ENCODE measurements at places on chromosomes 4 and X.
A peak's percentile ranks its signal among the peaks of the same experiment; 100 is the strongest.

DNA sequence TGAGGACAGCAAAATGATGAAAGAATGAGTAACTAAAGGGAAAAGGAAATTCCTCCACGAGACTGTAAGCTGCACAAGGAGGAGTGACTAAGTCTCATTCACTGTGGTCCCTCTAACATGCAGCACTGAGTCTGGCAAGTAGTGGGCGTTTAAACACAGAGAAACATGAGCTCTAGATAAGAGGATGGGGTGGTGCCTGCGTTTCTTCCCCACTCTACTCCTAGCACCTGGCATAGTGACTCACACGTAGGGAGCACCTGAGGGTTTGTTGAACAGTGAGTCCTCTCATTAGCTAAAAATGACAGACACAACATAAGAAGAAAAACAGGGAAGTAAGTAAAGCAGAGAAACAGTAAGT lies 105.8 kb upstream of the CBR4 start:
- peak; percentile 31 for DNase-seq

- no peak for DNase-seq
These were observed 72.2 kb downstream of the COMMD8 start for GRCh38 chr4:47391256-47391655.

- no peak for DNase-seq
These were observed 40.0 kb downstream of the MOSPD2 start for GRCh38 chrX:14913241-14913640.

- no peak for DNase-seq
These were observed 73.1 kb upstream of the SORBS2 start for GRCh38 chr4:185885075-185885474.

DNA sequence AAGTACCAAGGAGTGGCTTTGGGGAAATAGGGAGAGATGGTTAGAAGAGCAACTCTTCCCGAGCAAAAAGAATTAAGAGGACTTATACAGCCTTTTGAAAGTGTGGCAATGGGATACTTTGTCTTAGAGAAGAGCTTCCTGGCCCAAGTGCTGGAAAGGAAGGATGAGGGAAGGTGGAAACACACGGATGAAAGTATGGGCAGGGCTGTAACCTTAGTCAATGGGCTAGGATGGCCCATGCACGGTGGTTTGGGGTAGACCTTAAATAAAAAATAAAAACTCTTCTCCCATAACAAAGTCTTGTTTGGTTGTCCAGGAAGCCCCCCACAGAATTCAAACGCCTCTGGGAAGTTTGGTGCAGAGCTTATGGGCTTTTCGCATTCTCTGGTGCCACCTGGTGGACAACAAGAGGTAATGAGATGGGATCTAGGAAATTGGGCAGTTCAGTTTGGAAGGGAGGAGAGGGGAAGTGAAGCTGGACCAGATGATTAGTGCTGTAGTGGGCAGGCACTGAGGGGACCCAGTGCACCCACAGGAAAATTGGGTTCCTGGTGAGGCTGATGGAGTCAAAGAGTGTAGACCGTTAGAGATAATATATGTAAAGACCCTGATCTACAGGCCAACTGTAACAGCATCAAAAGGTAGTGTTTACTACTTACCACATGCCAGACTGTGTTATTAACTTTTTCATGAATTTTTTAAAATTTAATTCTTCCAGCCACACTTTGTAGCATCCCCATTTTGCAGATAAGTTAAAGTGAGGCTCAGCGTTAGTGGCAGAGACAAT lies 13.8 kb upstream of the ENOX2 start:
- peak; percentile 1 for DNase-seq

- DNase-seq, result no peak
These were observed 755.5 kb downstream of the GLUD2 start for GRCh38 chrX:121802881-121803412.

- no peak for DNase-seq
These were observed 238.2 kb downstream of the MGST2 start for GRCh38 chr4:139903845-139904244.

- DNase-seq, result no peak
These were observed 100.5 kb downstream of the CLNK start for GRCh38 chr4:10584042-10584441.

DNA sequence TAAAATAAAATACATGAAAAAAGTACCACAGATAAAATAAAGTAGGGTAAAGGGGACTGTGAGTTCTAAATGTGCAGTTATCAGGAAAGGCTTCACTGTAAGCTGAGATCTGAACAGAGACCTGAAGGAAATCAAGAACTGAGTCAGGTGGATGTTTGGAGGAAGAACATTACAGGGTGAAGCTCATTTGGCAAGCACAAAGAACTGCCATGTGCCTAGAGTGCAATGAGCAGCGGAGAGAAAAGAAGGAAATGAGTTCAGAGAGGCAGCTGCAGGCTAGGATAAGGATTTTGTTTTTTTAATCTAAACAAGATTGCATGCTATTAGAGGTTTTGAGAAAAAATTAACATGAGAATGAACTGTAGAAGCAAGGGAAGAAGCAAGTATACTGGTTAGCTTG lies 373.1 kb downstream of the STPG2 start:
- no peak for DNase-seq

DNA sequence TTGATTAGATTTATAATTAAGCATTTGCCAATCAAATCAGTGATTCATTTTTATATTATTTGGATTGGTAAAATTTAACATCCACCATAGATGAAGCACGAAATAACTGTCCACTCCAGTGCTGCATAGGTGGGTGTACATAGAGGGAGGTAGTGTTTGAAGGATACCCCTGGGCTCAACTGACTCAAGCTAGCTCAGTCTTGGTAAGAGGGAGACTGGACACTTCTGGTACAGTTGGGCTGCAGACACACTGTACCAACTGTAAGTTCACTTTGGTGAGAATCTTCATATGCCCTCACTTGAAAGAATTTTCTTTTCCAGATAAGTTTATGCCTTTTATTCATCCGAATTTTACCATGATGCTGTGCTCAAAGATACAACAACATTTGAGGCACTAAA lies 48.6 kb upstream of the UGT2B15 start:
- DNase-seq, result no peak

DNA sequence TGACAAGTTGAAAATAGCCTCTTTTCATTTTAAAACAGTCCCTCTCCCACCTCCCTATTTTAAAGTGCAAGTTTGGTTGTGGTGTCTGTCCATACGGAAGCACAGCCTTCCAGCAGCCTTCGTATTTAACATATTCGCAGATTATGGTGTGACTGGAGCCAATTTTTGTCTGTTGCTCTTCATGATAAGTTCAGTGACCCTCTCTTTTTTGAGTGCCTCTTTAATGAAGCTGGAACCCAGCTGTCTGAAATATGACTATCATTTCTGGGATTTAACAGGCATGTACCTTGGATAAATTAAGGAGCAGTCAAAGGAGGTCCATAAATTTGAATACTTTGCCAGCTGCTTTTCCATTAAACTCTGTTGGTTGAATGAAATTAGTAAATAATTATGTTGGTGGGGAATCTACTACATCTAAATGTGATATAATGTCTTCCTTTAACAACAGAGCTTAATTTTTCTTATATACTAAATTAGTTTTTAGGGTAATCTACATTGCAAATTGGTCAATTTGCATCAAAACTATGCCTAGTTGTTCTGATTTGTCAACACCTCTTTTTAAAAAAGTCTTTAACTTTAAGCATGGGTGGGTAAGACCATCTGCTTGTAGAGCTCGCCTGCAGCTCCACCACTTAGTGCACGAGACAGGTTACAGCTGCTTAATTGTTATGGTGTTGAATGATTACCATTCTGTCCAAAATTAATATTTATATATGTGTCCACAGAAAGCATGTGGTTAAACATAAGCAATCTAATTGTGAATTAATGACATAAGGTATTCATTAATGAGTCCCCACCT lies 216.6 kb downstream of the DCTD start:
- DNase-seq, result no peak

- no peak for DNase-seq
These were observed 191.2 kb downstream of the RRAGB start for GRCh38 chrX:55908661-55909212.

DNA sequence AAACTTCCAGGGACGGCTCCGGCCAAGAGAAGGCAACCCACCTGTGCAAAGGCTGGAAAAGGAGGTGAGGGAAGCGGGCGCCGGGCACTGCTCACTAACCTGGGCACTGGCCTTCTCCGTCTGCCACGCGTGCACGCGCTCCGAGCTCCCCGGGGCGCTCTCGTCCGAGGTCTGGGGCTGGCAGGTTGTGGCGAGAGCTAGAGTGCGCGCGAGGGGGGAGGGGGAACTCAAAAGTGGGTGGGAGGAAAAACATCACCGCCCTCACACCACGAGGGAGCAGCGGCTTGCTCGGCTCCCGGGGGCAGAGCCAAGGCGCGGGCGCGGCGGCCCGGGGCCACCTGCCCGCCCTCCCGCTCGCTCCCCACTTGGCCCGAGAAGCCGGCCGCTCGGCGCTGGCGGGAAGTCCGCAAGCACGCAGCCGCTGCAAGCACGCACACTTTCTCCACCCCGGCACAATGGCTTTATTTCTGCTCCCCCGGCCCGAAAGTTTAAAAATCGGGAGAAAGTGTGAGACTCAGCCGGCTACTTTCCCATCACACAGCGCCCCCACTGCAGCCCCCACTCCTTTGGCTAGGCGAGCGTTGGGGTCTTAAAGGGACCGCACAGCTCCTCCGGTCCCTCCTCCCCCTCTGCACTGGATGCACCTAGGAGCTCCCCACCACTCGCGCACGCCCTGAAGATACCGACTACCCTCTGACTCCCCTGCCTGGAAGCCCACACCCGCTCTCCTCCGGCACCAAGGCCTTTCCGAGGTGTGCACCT lies at the start of gene CHRDL1:
TSS of gene CHRDL1 (minus strand) at position 173 of the 762 bp plus-strand sequence. CDS start 3,636 bp downstream, outside the sequence.
- DNase-seq, result no peak

- no peak for DNase-seq
These were observed 324.0 kb downstream of the STPG2 start for GRCh38 chr4:97819294-97819693.

GRCh38 chrX:117538178-117539089 lies 578.2 kb downstream of the KLHL13 start:
- no peak for DNase-seq

GRCh38 chr4:171644430-171645057 lies 168.7 kb upstream of the GALNTL6 start:
- DNase-seq, result no peak
